Choroid plexus epithelial cell (primary cell): ENCODE measurements at places on chromosomes 6 and 20.

- no peak for DNase-seq
Observed at GRCh38 chr20:51217347-51218045, 194.6 kb upstream of the KCNG1 start.

DNA sequence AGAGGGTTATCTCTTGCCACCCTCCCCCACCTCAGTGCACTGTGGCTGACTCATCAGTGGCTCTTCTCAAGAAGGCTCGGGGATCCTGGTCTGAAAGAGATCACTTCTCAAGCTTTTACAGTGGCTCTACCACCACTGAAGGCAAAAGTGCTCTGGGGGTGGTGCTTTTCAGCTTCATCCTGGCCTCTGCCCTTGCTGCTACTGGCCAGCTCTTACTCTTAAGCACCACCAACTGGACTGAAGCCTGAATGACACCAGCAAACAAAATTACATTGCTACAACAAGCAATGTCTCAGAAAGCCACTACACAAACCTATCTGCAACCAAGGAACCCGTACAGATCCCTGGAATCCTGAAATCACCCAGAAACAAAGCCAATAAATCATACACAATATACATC, 402.1 kb downstream of the EPHA7 start:
- DNase-seq, result peak; percentile 42

- DNase-seq, result no peak
Observed at GRCh38 chr6:4347877-4348276, 212.5 kb upstream of the ECI2 start.

GRCh38 chr20:41248368-41249024, 69.0 kb downstream of the ZHX3 start:
- peak; percentile 97 for DNase-seq

DNA sequence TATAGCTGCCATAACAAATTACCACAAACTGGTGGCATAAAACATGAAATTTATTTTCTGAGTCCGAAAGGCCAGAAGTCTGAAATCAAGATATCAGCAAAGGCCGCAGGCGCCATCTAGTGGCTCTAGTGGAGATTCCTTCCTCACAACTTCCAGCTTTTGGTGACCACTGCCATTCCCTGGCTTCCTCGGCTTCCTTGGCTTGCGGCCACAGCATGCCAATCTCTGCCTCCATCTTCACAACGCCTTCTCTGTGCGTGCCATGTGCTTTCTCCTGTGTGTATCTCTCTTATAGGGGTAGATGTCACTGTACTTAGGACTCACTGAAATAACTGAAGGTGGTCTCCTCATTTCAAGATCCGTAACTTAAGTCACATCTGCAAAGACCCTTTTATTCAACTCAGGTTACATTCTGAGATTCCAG, 5.4 kb upstream of the PLAGL1 start:
- DNase-seq, result peak; percentile 85

GRCh38 chr20:64276817-64277216, 21.3 kb downstream of the PCMTD2 start:
- no peak for DNase-seq

- no peak for DNase-seq
Observed at GRCh38 chr6:106534564-106534982, 94.7 kb downstream of the RTN4IP1 start.

GRCh38 chr6:145865595-145865994, 51.0 kb upstream of the FBXO30 start:
- no peak for DNase-seq

- DNase-seq, result no peak
Observed at GRCh38 chr6:119781365-119781764, 431.8 kb upstream of the MAN1A1 start.

- peak; percentile 58 for DNase-seq
Observed at GRCh38 chr6:150697515-150697914, 97.8 kb downstream of the PLEKHG1 start.

GRCh38 chr6:128007658-128008057, 106.8 kb upstream of the THEMIS start:
- DNase-seq, result peak; percentile 10

DNA sequence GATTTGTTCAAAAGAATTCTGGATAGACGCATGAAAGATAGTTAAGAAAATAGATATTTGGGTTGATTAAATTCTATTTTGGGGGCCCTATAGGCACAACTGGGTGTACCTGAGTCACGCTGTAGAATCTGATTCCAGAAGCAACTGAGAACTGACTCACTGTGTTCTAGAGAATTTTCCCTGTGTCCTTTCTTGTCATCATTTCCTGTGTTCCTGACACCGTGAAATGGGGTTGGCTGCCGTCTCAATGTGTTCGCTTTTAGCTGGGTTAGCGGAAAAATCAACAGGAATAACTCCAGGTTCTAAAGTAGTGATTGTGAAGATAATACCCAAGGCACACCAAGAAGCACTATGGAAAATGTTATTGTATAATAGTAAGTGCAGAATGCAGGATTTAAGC, 5.0 kb downstream of the GCNT2 start:
- peak; percentile 16 for DNase-seq

- no peak for DNase-seq
Observed at GRCh38 chr6:142335415-142335814, 33.6 kb downstream of the ADGRG6 start.

DNA sequence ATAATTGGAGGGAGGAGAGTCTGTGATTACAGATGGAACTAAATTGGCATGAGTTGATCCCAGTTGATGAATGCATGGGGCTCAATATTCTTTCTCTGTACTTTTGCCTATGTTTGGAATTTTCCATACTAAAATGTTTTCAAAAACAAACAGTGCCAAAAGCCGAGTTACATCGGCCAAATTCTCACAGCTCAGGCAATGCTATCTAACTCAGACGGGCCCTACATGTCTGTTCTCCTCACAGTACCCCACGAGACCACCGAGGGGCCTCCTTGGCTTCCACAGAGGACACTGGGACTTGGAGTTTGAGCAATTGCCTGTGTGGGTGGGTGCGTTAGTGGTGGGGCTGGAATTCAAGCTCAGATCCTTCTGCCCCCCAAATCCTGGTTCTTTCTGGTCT, 413.2 kb downstream of the CDH26 start:
- DNase-seq, result no peak

GRCh38 chr6:139449611-139450000, 75.2 kb upstream of the CITED2 start:
- peak; percentile 61 for DNase-seq

DNA sequence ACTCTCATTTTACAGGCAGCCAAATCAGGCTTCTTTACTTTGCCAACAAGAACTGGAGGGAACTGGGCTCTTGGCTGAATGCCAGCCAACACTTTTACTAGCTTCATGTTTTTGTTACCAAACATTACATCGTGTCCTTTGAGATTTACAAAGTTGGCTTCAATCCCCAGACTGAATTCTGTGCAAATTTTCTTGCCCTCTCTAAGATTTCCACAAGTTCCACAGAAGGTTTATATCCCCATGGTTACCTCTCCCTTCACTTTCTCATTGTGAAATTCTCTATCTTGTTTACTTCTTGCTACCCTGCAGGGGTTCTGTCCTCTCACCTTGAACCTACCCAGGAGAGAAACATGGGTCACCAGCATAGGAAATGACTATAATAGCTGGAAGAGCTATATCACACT, 37.6 kb upstream of the PLCB1 start:
- peak; percentile 98 for DNase-seq

- DNase-seq, result no peak
Observed at GRCh38 chr20:62296724-62297448, 5.9 kb upstream of the ADRM1 start.

- peak; percentile 60 for DNase-seq
Observed at GRCh38 chr6:157235600-157236039, 87.7 kb downstream of the TMEM242 start.

DNA sequence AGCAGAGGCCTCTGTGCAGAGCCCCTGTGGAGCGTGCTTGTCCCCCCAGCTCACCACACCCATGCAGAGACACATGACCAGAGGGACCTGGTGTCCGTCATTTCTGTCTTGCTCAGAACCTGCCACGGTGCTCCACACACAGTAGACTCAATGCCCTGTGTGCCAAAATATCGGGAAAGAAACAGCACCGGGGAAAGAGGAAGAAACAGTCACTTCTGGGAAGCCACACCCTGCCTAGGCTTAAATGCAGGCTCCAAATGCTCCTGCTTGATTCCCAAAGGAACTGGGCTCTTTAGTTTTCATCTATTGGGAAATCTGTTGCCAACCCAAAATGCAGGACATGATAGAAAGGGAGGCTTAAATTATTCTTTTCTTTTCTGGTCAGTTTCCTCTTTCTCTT, 503.9 kb downstream of the CD83 start:
- no peak for DNase-seq

DNA sequence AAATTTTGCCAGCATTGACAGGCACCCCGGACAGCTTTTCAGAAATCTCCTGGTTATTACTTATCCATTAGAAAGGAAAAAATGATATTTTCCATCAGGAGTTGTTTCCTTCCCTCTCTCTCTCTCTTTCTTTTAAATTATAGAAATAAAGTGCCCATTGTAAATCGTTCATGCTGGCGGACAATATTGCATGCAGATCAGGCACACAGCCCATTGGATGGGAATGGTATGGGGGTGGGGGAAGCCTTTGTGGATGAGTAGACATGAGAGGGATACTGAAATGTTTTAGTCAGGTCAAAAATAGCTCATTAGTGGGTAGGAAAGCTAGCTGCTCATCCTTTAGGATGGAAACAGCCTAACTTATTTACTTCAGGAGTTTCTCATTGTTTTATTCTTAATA, 764.9 kb upstream of the MMS22L start:
- no peak for DNase-seq

DNA sequence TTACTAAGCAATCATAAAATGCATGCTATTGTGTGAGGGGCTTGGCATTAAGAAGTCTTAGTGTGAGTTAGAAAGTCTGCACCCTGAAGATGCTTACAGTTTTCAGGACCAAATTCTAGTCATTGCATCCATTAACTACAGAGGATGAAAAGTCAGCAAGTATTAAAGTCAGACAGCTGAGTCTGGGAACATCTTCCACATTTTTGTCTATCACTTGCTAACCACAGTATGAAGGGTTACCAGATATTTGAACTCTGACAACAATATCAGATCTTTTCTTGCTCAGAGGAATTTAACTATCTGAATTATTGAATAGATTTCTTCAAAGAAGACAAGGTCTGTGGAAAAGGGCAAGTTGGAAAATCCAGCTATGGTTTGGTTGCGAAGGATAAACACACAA, 264.4 kb downstream of the BTBD9 start:
- DNase-seq, result no peak

GRCh38 chr6:24501914-24502313, 7.1 kb downstream of the ALDH5A1 start:
- DNase-seq, result no peak

GRCh38 chr6:143279385-143279784, 171.1 kb downstream of the ADAT2 start:
- peak; percentile 56 for DNase-seq

GRCh38 chr6:116298973-116299372, 19.2 kb upstream of the TSPYL1 start:
- no peak for DNase-seq

GRCh38 chr6:87789198-87789899, 87.3 kb upstream of the AKIRIN2 start:
- peak; percentile 58 for DNase-seq

- peak; percentile 81 for DNase-seq
Observed at GRCh38 chr6:23349521-23350147, 776.4 kb upstream of the NRSN1 start.

DNA sequence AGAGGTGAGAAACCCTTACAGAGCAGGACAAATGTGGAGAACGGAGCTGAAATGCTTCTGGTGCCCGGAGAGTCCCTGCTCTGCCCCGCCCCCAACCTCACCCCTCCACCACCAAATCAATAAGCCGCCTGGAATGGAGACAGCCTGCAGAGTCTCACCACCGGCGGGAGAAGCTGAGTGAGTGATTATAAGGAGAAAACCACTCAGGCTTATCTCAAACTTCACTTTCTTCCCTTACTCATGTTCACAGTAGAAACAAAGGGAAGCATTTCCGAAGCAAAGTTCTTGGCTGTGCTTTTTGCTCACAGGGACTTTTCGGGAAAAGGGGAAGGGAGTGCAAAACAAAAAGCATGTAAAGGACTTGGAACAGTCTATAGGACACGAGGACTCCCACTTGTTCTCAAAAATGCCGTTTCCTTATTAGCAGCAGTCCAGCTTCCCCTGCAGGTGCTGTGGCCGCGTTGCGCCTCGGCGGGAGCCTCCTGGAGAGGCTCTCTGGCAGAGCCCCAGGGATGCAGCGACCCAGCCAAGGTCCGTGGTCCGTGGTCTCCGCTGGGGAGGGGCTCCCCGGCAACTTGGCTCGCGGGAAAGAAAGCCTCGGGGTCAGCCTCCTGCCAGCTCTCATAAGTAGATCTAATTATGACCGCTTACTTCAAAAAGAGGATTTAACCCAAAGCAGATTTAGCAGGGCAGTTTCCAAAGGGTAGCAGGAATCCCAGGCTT, 64.8 kb upstream of the TMEM30A start:
- peak; percentile 36 for DNase-seq

DNA sequence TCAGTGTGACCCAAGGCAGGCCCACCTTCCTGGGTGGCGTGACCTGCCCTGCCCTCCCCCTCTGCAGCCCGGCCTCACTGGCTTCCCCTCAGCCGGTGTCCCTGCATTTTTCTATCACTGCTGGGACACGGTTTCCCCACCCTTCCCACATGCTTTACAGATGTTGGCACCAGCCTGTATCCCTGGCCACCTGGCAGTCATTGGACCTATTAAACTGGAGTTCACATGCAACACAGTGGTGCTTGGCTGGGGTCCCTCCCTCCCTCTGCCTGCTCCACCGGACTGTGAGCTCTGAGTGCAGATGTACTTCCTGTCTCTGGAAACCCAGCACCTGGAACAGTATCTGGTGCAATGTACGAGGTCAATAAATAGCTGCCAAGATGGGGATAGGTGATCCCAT, 25.5 kb upstream of the STX16 start:
- DNase-seq, result no peak

GRCh38 chr6:1178590-1178989, 133.3 kb upstream of the FOXQ1 start:
- no peak for DNase-seq

DNA sequence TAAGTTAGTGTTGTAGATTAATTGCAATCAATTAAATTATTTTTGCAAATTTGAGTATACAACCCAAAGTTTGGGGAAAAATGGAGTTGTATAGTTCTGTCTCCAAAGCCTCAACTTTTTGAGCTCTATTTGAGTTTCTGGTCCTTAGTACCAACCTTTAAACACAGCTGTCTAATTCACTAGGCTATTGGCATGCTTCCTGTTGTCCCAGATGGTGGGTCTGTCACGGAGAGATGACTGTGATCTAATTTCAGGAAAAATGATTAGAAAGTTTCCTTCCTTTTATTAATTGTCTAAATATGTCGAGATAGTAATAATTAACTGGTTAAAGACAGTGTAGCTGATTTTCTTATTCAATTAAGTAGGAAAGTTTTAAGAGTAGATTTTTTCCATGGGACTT, 109.6 kb downstream of the SCAF8 start:
- DNase-seq, result no peak

- DNase-seq, result peak; percentile 33
Observed at GRCh38 chr6:146814148-146814750, 215.5 kb downstream of the ADGB start.

GRCh38 chr6:16837217-16837972, 76.1 kb upstream of the ATXN1 start:
- DNase-seq, result no peak

GRCh38 chr6:51531623-51532022, 555.8 kb downstream of the PKHD1 start:
- no peak for DNase-seq

GRCh38 chr6:124719913-124720312, 242.3 kb upstream of the RNF217 start:
- no peak for DNase-seq
